ENCODE measurements at places on chromosomes 4 and X.

- DNase-seq: no peak
Measured at GRCh38 chr4:70788733-70789132, 51.0 kb downstream of the GRSF1 start.

DNA sequence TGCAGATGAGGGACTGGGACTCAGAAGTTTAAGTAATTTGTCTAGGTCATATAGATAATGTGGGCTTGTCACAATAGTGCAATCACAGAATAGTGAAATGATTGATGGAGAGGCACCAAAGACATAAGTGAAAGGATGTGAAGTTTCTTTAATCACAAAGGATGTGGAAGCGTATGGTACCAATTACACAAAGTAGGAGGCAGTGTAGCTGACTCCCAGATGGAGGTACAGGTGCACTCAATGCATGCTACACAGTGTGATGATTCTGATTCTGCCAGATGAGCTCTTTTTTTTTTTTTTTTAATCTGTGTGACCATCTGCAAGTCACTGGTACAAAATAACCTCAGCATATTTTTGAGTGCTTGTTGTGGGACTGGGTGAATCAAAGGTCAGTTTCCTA lies 411.3 kb downstream of the SPRY1 start:
- DNase-seq: no peak

DNA sequence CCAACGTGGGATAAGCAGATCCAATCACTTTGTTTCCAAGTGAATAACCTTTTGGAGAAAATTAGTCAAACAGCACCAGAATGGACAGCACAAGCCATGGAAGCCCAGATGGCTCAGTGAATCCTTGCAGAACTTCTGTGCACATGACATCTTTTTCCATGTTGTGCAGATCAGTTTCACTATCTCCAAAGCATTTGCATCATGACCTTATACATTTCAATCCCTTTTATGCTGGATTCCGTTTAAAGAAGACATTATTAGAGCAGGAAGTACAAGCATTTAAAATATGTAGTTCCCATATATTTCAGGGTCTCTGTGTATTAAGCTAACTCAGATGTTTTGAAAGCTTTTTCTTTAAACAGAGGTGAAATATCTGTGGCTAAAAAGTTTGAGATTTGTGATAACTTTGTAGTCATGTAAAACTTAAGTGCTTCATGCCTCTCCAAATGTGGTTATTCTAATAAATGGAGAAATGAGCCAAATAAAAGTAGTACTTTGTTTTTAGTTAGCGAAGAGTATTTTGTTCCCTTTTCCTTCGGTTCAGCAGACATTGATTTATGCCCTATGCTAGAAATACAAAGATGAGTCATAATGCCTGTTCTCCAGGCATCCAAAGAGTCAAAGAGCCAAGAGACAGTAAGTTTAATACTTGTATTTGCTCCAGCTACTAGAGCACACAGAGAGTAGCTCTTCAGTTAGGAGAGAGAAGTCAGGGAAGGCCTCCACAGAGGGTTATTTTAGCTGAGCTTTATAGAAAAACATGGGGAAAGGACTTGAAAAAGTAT lies 39.0 kb downstream of the PLAC8 start:
- DNase-seq: peak; percentile 85

DNA sequence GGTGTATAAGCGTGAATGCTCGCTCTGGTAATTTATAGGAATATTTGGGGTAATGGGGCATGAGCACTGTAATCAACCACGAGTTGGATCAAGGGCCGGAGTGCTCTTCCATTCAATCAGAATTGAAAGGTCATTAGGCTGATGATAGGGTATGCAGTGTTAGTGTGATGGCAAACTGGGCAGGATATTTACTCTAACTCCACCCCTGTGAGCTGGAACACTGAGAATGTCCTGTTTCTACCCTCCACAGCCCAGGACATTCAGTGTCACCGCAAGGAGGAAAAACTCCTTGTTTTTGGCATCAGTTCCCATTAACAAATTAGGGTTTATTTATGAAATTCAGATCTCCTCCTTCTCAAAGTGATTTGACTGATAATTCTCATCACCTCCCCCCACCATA lies 137.8 kb downstream of the HS6ST2 start:
- DNase-seq: no peak

- DNase-seq: peak; percentile 99
Measured at GRCh38 chr4:40990236-40990898, 224.0 kb downstream of the APBB2 start.

Measured in AG10803 (cell line).